IMR-90 (cell line): ENCODE measurements at places on chromosomes 5 and 9. TPM values are rescaled to one million over a fixed set of nuclear protein-coding genes. Genes with fewer than 3 reads are reported as not detected.

GRCh38 chr9:132090771-132091170, 11.1 kb upstream of the MED27 start:
- no peak overlapping the region for H3K27ac ChIP-seq
- H3K4me3 ChIP-seq: no peak overlapping the region
- H3K4me1 ChIP-seq: no peaks in the 10 kb centered on the region
- peaks cover 20% of the 10 kb centered on the region for H3K27me3 ChIP-seq
- no peaks in the 10 kb centered on the region for H3K36me3 ChIP-seq

DNA sequence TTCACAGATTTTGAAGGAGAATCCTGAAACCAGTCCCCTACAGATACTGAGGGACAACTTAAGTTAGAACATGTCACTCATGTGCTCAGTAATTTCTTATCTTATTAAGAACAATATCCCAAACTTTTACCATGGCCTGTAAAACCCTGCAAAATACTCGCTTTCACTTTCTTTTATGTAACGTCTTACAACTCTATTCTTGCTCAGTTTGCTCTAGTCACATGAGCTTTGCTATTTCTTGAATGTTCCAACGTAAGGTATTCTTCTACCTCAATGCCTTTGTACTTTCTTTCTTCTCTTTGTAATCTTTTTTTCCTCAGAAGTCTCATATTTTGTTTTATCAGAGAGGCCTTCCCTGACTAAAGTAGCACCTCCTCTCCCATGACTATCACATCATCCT, 14.1 kb downstream of the TMEM38B start:
- H3K27ac ChIP-seq: no peak overlapping the region
- no peaks in the 10 kb centered on the region for H3K36me3 ChIP-seq
- no peak overlapping the region for H3K4me3 ChIP-seq
- no peaks in the 10 kb centered on the region for H3K4me1 ChIP-seq
- DNase-seq: no peak

DNA sequence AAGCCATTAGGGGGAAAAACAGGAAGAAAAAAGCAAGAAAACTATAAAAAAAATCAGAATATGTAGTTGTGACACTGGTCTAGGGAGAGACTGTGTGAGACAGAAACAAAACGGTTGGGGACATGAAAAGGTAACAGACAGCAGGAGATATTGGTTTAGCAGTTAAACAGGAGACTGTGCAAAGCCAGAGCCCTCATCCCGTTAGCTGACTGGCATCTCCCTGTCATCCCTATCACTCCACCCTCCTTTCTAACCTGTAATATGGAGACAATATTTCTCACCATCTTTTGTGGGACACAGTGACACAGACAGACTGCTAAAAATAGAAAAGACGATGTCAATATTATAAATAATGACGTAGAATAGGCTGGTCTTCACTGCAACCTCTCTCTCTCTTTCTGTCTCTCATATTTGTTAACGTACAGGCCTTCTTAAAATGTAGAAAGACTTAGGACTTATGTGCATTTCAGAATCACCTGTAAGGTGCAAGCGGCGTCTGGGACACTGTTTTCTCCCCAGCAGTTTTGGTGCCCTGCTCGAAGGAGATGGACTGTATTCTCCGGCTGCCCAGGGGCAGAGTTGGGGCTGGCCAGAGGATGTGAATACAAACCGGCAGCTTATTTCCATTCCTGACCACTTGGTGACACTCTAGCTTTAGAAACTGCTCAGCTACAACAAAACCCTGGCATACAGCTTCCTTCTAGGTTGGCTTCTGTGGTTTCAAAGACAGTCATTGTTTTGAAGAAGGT, 190.6 kb downstream of the MAT2B start:
- no peaks in the 10 kb centered on the region for H3K27me3 ChIP-seq
- no peaks in the 10 kb centered on the region; the same call in 1 of the 2 replicates for H3K4me1 ChIP-seq
- DNase-seq: peak; percentile 89

DNA sequence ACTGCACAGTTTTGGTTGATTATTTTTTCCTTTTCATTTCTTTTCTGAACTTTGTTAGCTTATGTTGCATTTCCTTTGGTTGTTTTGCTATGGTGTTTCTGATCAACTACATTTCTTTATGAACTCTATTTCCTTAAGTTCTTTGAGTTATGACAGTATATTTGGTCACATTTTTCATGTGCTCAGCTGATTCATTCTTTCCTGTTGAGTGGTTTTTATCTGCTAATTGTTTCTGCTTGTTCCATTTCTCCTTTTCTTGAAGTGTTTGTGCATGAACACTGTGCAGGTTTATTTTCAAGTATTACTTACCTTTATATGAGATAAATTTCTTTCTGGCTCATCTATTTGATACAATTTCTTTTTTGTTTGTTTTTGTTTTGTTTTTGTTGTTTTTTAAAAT, 50.9 kb upstream of the MACIR start:
- H3K27ac ChIP-seq: no peak overlapping the region
- no peaks in the 10 kb centered on the region for H3K36me3 ChIP-seq
- peak; percentile 10 for DNase-seq
- H3K4me3 ChIP-seq: no peak overlapping the region
- H3K27me3 ChIP-seq: no peaks in the 10 kb centered on the region

GRCh38 chr9:82673919-82674318, 389.0 kb downstream of the RASEF start:
- no peak overlapping the region for H3K4me3 ChIP-seq
- no peak overlapping the region for H3K27ac ChIP-seq
- H3K4me1 ChIP-seq: no peaks in the 10 kb centered on the region

DNA sequence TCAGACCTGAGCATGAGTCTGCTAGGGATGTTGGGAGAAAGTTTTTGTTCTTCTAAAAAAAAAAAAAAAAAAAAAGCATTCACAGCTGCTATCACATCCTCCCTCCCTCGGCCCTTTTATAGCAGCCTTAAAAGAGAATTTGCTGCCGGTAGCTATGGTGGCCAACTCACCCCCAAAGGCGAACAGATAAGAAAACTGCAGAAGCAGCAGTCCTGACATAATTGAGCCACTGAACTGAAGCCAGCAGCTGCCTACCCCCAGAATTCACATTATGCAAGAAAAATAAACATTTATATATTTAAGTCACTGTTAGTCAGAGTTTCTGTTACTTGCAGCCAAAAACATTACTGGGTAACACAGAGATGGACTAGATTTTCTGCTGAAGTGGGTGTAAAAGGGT, 124.3 kb upstream of the SMARCA2 start:
- no peak overlapping the region for H3K27ac ChIP-seq
- no peak overlapping the region for H3K4me3 ChIP-seq
- DNase-seq: peak; percentile 4
- no peaks in the 10 kb centered on the region for H3K36me3 ChIP-seq

DNA sequence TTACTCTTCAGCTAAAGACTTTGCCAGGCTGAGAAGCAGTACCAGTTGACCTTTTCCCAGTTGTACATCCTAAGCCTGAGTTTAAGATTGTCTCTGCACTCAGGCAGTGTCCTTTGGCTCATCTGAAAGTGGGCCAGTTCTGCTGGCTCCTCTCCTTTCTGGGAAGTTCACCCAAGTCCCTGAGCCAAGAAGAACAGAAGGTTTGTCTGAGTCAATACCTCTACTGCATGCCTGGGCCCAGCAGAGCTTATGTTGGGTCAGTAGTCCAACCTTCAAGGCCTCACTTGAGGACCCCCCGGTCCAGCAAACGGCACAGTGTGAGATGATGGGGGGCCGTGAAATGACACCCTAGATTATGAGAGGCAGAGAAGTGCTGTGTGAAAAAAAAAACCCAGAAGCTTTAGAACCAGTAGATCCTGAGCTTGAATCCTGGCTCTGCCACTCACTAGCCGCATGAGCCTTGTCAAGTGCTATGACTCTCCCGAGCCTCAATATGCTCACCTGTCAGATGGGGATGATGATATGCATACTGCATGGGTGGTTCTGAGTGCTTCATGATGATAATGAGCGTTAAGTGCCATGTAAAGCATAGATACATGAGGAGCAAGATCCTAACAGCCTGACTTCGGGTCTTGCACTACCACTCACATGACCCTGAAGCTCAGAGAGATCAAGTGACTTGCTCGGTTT, 156.0 kb downstream of the MACROH2A1 start:
- no peak overlapping the region for H3K27ac ChIP-seq
- no peaks in the 10 kb centered on the region for H3K27me3 ChIP-seq
- no peak overlapping the region for H3K4me3 ChIP-seq
- peak; percentile 34 for DNase-seq
- peaks cover 56% of the 10 kb centered on the region for H3K4me1 ChIP-seq
- H3K36me3 ChIP-seq: no peaks in the 10 kb centered on the region

GRCh38 chr5:133142782-133143181, 91.0 kb downstream of the HSPA4 start:
- no peak for DNase-seq
- peaks cover 2% of the 10 kb centered on the region; the same call in 1 of the 2 replicates for H3K27me3 ChIP-seq

- no peak for DNase-seq
- no peaks in the 10 kb centered on the region for H3K27me3 ChIP-seq
- H3K4me1 ChIP-seq: no peaks in the 10 kb centered on the region
- no peak overlapping the region for H3K27ac ChIP-seq
- no peaks in the 10 kb centered on the region for H3K36me3 ChIP-seq
Observed at GRCh38 chr5:13133951-13134350, 810.5 kb downstream of the DNAH5 start.

- DNase-seq: no peak
- peaks cover 61% of the 10 kb centered on the region for H3K27me3 ChIP-seq
- no peaks in the 10 kb centered on the region for H3K36me3 ChIP-seq
- peak within 1 kb of the TSS; percentile 31 for H3K4me3 ChIP-seq
- H3K27ac ChIP-seq: no peak within 1 kb of the TSS
Observed at GRCh38 chr9:131096269-131097125, at the start of gene AIF1L. Gene AIF1L, plus strand, starts transcription at chr9:131096531. Its CDS starts 99 bp downstream, at chr9:131096630.

- H3K36me3 ChIP-seq: no peaks in the 10 kb centered on the region
- H3K27me3 ChIP-seq: no peaks in the 10 kb centered on the region
Observed at GRCh38 chr9:84460695-84461094, 120.1 kb upstream of the SLC28A3 start.

- peaks cover 28% of the 10 kb centered on the region for H3K4me1 ChIP-seq
- H3K4me3 ChIP-seq: peak within 1 kb of the TSS; percentile 89
- peak; percentile 9 for DNase-seq
- H3K27ac ChIP-seq: peak within 1 kb of the TSS; percentile 89
Observed at GRCh38 chr9:35791297-35791921, at the start of gene NPR2. Gene NPR2, plus strand, starts transcription at chr9:35791591. Its CDS starts 818 bp downstream, at chr9:35792409.

DNA sequence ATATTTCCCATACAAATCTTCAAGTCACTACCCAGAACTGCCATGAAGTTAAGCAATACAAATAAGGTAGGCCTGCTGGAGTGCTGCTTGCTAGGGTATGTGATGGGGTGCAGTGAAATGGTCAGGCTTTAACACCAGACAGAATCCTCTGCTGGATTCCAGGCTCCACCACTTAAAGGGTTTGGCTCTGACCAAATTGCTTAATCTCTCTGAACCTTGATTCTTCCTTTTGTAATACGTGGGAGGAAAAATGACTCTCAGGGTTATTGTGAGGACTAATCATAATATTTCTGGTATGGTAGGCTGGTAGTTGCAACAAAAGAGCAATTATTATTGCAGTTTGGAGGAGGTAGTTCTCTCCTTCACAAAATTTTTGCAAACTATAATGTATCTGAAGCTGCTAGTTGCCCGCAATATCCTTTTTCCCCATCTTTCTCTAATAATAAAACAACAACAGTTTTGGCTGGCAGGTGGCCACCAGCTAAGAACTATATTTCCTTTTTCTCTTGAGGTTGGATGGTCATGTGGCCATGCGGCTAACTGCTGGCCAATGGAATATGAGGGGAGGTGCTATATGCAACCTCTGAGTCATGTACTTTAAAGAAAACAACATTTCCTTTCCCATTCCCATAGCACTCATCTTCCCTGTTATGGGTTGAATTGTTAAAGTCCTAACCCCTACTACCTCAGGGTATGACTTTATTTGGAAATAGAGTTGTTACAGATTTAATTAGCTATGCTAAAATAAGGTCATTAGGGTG, 44.1 kb downstream of the CCL28 start:
- H3K27me3 ChIP-seq: no peaks in the 10 kb centered on the region
- no peaks in the 10 kb centered on the region for H3K36me3 ChIP-seq
- no peak overlapping the region for H3K27ac ChIP-seq
- H3K4me1 ChIP-seq: no peaks in the 10 kb centered on the region
- H3K4me3 ChIP-seq: no peak overlapping the region

DNA sequence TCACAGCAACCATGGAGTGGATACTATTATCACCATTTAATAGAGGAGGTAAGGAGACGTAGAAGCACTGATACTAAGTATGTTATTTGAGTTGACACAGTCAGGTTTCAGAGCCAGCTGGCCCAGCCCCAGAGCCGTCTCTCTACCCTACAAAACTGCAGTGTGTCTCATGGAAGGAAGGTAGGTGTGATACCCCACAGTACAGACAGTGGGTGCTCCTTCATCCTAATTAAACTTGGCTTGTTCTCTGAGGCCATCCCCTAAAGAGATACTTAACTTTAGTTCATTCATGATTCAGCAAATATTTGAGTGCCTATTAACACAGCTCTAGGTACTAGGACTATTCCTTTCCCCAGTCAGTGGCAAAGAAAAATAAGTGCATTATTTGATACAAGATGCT, 22.6 kb downstream of the PIP5K1B start:
- DNase-seq: no peak
- H3K4me1 ChIP-seq: no peaks in the 10 kb centered on the region
- no peak overlapping the region for H3K27ac ChIP-seq
- no peaks in the 10 kb centered on the region for H3K36me3 ChIP-seq
- H3K27me3 ChIP-seq: no peaks in the 10 kb centered on the region

- H3K4me3 ChIP-seq: no peak overlapping the region
- H3K4me1 ChIP-seq: no peaks in the 10 kb centered on the region; the same call in 1 of the 2 replicates
- no peak overlapping the region for H3K27ac ChIP-seq
- H3K27me3 ChIP-seq: peaks cover 2% of the 10 kb centered on the region; the same call in 1 of the 2 replicates
Observed at GRCh38 chr5:1315018-1315708, 20.3 kb upstream of the TERT start.

Gene ZNG1A
- 11.5 and 12.4 TPM in 2 replicates for polyA plus RNA-seq

Gene PHF2
- 9.5 and 9.6 TPM in 2 replicates for polyA plus RNA-seq

Gene RPL35
- 1,650 and 1,735 TPM in 2 replicates for polyA plus RNA-seq

Gene PTGS1
- 33.9 and 38.3 TPM in 2 replicates for polyA plus RNA-seq

Gene PLPP7
- 1.2 TPM in 2 replicates for polyA plus RNA-seq

Gene AOPEP
- polyA plus RNA-seq: 34.9 and 38.1 TPM in 2 replicates

Gene TMEM215
- polyA plus RNA-seq: not detected in 2 replicates

Gene NRG2
- polyA plus RNA-seq: not detected in 2 replicates
